Activated CD4-positive, alpha-beta T cell treated with anti-CD3 and anti-CD28 coated beads, Interleukin-2, amount 50 U/mL, for 4 hours (primary cell): ENCODE measurements at places on chromosomes 1 and 21.

GRCh38 chr1:84635429-84635828 lies 54.8 kb downstream of the SSX2IP start:
- DNase-seq, result no peak

DNA sequence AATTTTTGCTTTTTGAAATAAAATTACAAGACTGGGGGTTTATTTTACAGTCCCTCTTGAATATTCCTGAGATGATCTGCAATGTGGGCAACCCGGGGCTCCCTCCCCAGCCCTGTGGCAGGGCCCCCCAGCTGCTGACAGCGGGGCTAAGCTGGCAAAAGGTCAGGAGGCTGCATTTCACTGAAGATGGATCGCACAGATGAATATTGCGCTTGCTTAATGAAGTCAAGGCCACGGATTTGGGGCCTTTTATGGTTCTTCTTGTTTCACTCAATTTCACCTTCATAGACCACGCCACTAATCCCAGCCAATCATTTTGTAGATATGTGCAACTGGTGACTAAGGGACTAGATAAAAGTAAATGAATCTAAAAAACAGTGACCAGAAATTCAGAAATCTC lies 50.8 kb upstream of the SLC22A15 start:
- no peak for DNase-seq

GRCh38 chr1:198601936-198602889 lies 36.6 kb upstream of the PTPRC start:
- no peak for DNase-seq

DNA sequence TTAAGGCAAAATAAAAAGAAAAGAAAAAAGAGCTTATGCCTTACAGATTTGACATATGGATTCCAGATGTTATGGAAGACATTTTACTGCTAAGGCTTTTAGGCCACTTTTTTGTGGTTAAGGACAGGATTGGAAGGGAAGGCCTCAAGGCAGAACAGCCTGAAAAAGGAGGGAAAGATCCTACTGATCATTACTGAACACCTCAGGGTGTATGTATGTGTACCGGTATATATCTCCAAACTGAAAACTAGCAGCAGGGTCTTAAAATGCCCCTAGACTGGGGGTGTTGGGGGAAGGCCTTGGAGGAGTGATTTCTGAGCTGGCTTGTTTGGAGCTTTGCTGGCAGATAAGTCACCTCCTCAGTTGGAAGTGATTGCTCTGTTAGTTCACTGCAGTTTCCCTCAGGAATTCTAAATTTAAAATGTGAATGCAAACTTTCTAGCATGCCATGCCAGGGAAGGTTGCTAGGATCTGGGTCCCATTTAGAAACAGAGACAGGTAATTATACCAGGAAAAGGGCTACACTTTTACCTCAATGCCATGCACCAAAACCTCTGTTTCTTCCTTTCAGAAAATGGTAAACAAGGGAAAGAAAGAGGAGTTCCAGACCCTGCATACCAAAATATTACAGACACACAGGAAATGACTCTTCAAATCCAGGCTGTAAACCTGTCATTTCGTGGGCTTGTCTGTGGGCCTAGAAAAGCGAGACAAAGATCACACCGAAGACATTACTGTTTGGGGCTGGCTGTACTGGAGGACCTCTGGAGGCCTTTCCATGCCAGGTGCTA lies 15.0 kb downstream of the C1orf52 start:
- DNase-seq, result no peak

- DNase-seq, result no peak
Measured at GRCh38 chr1:215824245-215824644, 257.1 kb downstream of the KCTD3 start.

- no peak for DNase-seq
Measured at GRCh38 chr1:246724731-246725095, 504 bp downstream of the SCCPDH start.

- DNase-seq, result no peak
Measured at GRCh38 chr1:29208442-29208841, 22.3 kb downstream of the MECR start.

DNA sequence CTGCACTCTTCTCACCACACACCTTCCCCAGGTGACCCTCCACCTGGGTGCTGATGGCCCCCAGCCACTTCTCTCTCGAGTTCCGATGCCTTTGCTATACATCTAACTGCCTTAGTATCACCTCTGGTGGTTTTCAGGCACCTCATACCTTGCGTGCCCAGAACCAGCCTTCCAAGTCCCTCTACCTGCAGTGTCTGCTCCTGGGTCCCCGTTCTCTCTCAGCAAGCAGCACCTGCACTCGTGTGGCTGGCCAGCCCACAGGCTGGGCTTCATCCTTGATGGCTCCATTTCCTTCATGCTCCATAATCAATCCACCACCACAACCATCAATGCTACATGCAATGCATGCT lies 49.2 kb upstream of the EDN2 start:
- DNase-seq, result no peak

DNA sequence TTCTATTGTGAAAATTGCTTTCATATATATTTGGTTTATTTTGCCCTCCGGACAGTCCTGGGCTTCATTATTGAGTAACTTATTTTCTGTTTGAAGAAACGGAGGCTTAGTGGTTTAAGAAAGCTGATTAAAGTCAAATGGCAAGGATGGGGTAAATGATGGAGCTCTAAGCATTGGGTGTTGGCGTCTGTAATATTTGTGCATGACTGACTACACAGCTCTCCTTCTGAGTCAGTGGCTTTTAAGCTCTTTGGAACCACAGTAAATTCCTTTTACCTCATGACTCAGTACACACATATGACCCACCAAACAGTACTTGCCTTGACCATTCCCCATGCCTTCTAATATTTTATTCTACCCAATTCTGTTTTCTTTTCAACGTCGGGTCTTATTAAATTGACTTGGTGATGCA lies 21.0 kb downstream of the B3GALT5 start:
- no peak for DNase-seq

- no peak for DNase-seq
Measured at GRCh38 chr1:229970714-229971113, 96.3 kb upstream of the GALNT2 start.
